ENCODE measurements at places on chromosomes 6 and 20.

- DNase-seq, result no peak
Observed at GRCh38 chr6:38552121-38552520, 87.6 kb downstream of the BTBD9 start.

- DNase-seq, result no peak
Observed at GRCh38 chr6:158780246-158780884, 38.8 kb downstream of the EZR start.

- DNase-seq, result no peak
Observed at GRCh38 chr20:50052550-50053361, 60.2 kb downstream of the UBE2V1 start.

DNA sequence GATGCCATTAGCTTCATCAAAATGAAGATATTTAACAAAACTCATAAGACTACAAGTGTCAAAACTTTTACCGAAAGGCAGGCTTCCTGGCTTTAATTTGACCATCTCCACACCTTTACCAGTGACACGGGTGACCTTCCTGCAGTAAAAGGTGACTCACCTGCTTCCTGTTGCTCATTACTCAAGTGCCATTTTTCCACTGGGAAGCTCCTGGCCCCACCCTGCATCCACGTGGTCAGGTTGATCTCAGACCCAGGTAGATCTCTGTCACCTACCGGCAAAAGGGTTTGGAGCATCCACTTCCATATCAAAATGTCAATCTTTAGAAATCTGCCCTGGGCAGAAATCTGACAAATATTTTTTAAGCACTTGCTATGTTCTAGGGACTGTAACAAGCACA, 31.9 kb upstream of the CDH4 start:
- no peak for DNase-seq

GRCh38 chr20:3800256-3800877, 4.3 kb downstream of the CDC25B start:
- DNase-seq, result no peak

- no peak for DNase-seq
Observed at GRCh38 chr6:129516005-129516404, 194.0 kb downstream of the ARHGAP18 start.

GRCh38 chr20:46599227-46599987, 49.0 kb upstream of the OCSTAMP start:
- no peak for DNase-seq

All from stimulated activated CD4-positive, alpha-beta T cell treated with anti-CD3 and anti-CD28 coated beads, Interleukin-12 subunit alpha, Interleukin-12 subunit beta, amount 100 ng/mL, for 48 hours (primary cell).